ENCODE measurements at places on chromosomes 2 and 18. TPM values are rescaled to one million over a fixed set of nuclear protein-coding genes. Genes with fewer than 3 reads are reported as not detected.

DNA sequence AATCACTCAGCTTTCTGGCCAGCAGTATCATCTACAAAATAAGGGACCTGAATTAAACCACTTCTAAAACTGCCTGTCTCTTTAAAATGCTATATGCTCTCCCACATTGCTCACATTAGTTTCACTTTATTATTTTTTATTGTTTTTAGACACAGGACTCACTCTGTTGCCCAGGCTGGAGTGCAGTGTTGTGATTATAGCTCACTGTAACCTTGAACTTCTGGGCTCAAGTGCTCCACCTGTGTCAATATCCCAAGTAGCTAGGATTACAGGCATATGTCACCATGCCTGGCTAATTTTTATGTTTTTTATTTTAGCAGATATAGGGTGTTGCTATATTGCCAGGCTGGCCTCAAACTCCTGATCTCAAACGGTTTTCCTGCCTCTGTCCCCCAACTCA lies 591.3 kb upstream of the ZNF804A start:
- no peak for DNase-seq

GRCh38 chr2:88967844-88968243 lies 276.4 kb downstream of the RPIA start:
- no peak for DNase-seq

DNA sequence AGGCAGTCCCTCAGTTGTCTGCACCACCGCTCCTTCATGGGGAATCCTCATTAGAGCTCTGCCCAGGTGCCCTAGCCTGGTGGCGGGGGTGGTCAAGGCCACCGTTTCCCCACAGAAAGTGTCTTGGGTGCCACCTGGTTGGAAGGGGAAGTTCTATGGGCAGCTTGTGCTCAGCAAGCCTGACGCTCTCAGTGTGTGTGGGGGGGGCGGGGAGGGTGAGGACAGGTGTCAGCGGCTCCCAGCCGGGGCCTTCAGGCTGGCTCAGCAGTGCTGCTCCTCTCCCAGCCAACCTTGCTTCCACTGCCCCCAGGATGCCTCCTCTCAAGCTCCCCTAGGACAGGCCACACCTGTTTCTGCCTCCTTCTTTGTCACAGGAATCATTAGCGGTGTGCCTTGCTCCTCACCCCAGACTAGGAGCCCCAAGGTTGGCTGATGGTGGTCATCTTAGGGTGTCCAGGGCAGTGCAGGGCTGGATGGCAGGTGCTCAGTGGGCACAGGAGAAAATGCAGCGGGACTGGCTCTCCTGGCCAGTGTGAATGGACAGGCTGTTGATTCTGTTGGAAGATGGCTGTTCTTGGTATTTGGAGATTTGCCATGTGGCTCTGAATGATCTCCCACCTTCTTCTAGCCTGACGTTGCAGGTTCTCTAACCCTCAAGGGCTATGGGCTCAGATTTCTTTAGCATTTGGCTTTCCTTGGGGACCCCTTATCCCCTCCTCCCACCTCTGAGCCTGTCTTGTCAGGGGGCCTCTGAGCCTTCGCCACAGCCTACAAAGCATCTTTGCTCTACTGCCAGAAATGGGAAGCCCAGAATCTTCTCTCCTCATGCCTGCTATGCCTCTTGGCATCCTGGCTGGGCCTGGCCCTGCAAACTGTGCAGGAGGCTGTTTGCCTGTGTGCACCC lies 185.8 kb upstream of the HS6ST1 start:
- no peak for DNase-seq

DNA sequence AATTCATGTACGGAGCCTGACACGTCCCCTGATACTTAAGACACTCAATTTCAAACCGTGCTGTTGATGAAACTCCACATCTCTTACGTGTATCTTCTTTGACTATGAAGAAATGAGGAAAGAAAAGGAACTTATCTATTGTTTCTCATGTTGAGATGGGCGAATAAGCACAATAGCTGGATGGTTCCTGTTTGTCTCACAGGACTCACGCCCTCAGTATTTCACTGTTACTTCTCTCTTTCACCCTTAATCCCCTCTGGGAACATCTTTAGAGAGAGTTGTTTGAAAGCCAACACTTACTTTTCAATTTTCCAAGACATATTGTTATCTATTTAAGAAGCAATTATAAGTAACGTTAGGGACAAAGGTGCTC lies 99.8 kb downstream of the COPS8 start:
- no peak for DNase-seq

GRCh38 chr2:78779761-78780160 lies 245.7 kb upstream of the REG3G start:
- DNase-seq: no peak

GRCh38 chr2:129710670-129711495 lies 268.6 kb upstream of the RAB6C start:
- DNase-seq: no peak

DNA sequence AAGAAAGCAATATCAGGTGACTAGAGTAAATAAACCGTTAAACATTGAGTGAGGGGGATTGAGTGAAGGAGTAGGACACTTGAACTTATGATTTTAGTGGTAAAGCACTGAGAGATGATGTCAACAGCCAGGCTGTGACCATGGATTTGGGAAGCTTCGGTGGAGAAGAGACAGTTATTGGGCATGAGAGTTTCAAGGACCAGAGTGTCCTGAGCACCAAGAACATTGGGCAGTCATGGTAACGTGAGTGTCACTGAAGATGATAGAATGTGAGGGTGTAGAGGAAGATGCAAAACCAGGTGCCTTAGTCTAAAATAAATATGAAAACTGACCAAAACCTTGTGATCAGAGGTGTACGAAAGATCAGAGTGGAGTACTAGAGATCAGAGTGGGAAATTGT lies 248.1 kb downstream of the ASXL3 start:
- DNase-seq: no peak

DNA sequence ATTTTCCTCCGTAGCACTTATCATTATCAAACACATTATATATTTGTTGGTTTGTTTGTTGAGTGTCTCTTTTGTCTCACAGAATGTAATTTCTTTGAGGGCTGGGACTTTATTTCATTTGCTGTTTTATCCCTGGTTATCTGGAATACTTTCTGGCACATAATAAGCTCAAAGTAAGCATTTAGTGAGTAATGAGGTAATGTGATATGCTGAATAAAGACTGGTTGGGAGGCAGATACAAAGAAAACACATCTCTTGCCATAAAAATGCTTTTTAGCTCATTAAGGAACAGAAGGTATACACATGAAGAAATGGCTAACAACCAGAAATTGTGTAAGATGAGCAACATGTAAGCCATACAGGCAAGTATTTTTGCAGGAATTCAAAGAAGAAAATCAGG lies 1411.8 kb downstream of the LRP1B start:
- no peak for DNase-seq

DNA sequence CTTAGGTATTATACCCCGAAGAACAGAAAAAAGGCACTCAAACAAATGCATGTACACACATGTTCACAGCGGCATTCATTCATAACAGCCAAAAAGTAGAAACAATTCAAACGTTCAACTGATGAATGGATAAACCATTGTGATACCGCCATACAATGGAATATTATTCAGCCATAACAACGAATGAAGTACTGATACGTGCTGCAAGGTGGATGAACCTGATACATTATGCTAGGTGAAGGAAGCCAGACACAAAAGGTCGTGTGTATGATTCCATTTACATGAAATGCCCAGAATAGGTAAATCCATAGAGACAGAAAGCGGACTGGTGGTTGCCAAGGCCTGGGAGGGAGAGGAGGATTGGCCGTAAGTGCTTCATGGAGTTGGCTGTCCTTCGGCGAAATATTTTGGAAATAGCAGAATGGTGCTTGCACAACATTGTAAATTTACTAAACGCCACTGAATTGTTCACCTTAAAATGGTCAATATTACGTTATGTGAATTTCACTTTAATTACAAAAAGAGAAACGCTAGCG lies 750 bp upstream of the RMP24 start:
- no peak for DNase-seq

DNA sequence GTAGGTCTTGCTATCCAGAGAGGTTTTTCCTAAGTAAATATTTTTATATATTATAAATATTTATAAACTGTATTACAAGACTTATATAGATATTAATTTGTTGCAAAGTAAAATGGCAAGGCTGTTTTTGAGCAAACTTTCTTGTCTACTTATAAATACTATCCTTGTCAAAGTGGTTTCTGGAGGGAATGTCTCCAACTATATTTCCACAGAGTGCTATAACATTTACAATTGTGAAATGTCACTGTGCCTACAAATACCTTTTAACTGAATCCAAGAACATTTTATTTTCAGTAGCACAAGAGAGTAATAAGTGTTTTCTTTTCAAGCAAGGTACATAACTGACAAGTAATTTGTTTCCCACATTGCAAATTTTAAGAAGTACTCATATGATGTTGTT lies 256.8 kb downstream of the ZNF385B start:
- DNase-seq: no peak

GRCh38 chr2:113672326-113672932 lies 45.4 kb downstream of the RABL2A start:
- DNase-seq: no peak

DNA sequence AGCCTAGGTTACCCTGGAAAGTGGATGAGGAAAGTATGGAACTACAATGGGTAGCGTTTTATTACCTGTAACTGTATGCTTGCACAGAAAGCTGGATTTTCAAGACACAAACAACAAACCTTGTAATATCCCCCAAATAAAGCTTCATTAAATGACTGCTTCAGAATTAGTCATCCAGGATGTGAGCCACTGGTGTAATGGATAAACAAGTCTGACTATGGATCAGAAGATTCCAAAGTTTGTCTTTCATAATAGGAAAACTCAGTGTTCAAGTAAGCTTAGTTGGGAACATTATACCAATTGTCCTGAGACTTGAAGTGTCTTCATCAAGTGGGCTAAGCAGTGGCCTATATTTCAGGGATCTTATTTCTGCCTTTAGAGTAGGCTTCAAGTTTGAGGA lies 518.8 kb downstream of the LRP1B start:
- DNase-seq: no peak

DNA sequence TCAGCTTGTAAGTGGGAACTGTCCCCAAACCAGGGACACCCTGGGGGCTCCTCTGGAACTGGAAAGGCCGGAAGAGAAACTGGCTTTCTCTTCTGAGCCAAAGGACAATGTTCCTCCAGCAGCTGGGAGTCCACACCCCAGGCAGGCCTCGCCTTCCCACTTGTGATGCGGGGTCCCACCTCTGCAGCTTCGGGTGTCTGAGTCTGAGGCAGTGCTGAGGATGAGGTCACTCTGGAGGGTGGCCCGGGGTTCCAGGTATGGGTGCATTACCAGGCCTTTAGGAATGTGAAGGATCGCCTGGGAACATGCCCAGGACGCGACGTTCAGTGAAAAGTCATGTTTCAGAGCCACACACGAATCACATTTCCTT lies 18.2 kb upstream of the BOK start:
- DNase-seq: no peak

DNA sequence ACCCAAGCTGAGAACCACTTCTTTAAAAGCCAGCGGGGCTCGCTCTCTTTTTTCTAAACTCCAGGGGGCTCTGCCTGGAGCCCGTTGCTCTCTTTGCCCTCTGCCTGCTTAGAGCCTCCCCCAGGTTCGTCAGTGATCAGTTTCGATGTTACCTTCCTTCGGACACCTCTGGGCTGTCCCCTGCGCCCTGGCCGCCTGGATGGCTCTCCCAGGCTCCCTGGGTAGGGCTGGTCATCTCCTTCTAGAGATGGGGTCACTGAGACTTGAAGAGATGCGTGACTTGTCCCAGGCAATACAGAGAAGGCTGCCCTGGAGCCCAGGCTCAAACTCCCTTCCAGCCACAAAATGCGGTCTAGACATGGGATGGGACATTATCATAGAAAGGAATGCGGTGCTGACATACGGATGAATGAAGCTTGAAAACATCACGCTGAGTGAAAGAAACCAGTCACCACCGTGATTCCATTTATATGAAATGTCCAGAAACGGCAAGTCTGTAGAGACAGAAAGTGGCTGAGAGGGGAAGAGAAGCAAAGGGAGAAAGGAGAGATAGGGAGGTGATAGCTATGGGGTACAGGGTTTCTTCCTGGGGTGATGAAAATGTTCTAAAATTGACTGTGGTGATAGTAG lies 14.6 kb downstream of the KCNF1 start:
- DNase-seq: no peak

DNA sequence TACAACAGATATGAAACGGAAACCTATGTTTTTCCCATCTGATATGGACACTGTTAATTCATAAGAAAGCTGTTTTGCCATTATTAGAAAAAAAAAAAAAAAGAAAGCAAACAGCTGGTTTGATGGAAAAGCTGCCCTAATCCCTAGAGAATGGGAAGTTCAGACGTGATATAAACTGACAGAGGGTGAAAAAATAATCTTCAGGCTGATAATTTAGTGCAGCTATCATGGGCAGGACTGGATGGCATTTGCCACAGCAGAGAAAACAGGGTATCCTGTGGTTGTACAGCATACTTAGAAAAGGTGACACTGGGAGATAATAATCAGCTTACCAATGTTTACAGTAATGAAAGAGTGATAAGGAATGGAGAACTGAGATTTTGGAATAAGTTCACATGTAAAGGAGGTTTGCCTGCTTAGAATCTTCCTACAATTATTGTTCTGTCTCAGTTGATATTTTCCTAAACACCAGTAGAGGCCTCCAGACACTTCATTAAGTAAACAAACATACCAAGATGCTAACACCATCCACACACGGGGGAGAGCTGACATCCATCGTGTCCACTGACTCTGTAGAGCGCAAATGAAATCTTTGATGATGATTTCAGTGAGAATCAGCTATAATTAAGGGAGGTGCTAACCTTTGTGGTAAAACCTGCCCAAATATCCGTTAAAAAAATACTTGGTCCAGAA lies 211.6 kb upstream of the MMADHC start:
- no peak for DNase-seq

DNA sequence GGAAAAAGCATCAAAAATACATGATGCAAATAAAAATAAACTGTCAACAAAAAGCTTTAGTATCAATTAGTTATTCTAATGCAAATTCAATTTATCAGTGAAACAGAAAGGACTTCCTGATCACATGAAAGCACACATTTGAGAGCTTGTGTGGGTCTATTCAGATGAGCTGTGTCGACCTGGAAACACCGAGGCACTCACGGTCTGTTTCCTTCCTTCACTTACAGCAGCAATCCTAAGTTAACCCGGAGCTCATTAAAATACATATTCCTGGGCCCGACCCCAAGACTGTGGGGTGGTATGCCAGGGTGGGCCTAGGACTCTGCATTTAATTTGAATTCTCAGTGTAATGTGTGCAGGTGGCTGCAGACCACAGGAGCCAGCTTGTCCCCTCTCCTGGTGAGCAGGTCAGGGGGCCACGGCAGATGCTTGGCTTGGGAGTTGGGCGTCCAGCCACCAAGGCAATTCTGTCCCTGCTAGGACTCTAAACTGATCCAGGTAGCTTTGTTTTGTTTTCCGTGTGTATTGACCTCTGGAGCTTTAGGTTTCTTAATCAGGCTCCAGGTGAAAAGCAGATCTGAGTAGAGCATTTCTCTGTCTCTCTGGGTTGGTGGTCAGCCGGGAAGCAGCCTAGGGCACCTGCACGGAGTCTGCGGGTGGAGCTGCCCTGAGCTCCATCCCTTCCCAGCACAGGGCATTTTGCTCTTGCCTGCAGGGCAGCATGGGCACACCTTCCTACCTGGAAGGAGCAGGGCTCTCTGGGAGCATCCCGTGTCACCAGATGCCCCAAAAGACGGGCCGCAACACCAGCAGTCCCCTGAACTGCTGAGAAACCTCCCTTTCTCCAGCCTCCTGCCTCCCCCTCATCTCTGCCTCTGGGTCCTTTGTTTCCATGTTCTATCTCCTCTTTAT lies 9.0 kb downstream of the MBP start:
- no peak for DNase-seq

- DNase-seq: no peak
These were observed 57.2 kb downstream of the REEP1 start for GRCh38 chr2:86280191-86280667.

C1GALT1C1L gene
- not detected for total RNA-seq

CIDEA gene
- total RNA-seq: not detected

MAP3K19 gene
- not detected for total RNA-seq

LRRC30 gene
- total RNA-seq: not detected

POMC gene
- total RNA-seq: 5.2 TPM

AOX1 gene
- 0.71 TPM for total RNA-seq

TRIM54 gene
- total RNA-seq: 0.22 TPM
